ENCODE measurements at places on chromosomes 7 and 10.

GRCh38 chr7:3240826-3241430 lies 60.1 kb upstream of the SDK1 start:
- no peak for DNase-seq

DNA sequence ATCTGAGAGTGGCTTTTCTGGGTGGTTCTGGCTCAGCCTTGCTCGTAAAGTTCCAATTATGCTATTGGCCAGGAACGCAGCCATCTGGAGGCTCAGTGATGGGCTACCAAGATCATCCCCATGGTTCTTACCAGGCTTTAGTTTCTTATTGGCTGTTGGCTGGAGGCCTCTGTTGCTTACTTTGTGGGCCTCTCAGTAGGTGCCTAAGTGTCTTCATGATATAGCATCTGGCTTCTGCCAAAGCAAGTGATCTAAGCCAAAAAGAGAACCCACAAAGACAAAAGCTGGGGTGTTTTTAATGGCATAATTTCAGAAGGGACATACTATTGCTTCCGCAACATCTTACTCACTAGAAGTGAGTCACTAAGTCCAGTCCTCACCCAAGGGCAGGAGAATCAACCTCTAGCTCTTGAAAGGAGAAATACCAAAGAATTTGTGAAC lies 132.0 kb upstream of the MDFIC start:
- DNase-seq: peak; percentile 90

- DNase-seq: no peak
These were observed 80.9 kb downstream of the NT5C2 start for GRCh38 chr10:103111918-103112877.

DNA sequence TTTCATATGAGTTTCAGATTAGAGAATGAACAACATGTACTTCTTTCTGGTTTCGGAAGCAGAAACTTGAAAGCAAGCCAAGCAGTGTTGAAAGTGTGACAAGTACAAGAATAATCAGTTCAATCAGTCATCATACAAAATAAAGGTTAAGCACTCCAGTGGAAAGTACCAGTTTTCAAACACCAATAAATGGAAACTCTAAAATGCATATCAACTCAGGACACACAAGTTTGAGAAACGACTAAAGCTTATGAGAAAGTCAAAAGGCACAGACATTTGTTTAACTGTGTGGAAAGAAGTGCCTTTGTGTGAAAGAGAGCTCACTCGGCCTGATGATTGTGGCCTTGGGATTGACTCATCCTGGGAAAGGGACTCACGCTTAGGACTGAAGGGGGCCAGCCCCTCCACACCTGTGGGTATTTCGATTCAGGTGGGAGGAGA lies 60.6 kb upstream of the AKR1C1 start:
- no peak for DNase-seq

- DNase-seq: no peak
These were observed 136.8 kb upstream of the YAE1 start for GRCh38 chr7:39429421-39429820.

- DNase-seq: no peak
These were observed 8.4 kb upstream of the TMEM254 start for GRCh38 chr10:80070057-80070456.

GRCh38 chr10:102468683-102469082 lies 17.3 kb upstream of the C10orf95 start:
- no peak for DNase-seq

GRCh38 chr7:91850455-91850854 lies 30.0 kb downstream of the MTERF1 start:
- DNase-seq: peak; percentile 40

DNA sequence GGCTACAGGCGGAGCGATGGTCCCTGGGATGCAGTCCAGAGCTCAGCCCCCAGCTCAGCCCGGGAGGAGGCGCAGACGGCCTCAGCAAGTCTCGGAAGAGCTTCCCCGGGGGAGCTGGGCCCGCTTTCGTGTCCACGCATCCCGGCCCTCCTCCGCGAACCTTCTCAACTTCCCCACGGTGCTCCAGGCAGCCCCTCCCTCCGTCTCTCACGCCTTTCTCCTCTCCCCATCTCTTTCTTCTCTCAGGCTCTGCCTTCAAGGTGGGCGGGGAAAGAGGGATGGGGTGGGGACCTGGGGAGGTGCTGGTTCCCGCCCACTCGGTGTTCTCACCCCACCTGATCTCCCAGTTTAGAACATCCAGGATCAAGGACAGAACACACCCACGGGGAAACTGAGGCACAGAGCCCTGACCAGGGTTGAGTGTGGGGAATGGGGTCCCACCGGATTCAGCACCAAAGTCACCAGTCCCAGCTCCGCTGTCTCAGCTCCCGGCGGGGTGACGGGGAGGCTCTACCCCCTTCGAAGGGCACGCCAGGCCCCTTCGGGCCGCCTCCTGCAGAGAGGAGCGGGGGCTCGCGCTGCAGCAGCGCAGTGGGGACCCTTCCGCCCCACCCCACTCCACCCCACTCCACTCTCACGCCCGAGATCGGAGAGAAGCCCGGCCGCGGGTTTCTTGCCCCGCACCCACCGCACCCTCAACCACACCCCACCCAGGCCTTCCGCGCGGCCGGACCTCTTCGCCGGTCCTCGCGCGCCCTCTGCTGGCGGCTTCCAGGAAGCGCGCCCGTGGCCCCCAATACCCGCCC lies 18.2 kb downstream of the POLL start:
- DNase-seq: peak; percentile 54

DNA sequence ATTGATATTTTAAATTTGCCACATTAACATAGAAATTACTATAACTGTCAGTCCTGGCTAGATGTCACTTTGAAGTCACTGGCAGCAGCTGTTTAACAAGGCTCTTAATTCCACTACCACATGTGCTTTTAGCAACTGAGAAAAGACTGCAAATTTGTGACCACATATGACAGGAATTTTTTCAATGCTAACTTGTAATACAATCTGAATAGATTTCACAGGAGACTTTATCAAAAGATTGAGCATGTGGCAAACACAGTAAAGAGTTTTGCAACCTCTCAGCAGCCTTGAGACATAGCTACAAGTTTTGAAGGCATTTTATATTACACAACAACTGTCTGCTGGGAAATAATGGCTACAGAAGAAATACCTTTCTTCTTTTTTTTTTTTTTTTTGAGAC lies 73.0 kb downstream of the MICU1 start:
- peak; percentile 36 for DNase-seq

GRCh38 chr10:18325889-18326531 lies 185.8 kb downstream of the CACNB2 start:
- DNase-seq: no peak

DNA sequence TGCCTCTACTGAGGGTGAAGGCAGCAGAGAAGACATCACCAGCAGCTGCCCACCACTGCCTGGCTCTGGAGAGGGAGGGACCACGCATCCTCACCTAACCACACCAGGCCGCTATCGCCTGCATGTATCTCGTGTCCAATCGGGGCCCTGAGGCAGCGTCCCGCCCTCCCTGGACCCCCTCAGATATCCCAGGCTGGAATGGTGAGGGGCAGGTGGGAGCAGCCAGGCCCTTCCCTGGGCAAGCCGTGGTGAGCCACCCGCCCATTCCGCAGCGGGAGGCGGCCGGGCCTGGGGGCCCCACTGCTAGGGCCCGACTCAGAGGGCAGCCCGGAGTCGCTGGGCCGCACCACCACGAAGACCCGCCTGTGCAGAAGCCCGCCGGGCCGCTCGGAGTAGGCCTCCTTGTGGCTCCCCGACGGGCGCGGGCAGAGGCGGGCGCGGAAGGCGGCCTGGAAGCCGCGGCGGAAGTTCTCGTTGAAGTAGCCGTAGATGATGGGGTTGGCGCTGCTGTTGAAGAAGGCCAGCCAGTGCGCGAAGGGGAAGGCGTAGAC lies 21.6 kb upstream of the PPA1 start:
- no peak for DNase-seq

GRCh38 chr10:120156614-120157274 lies 264.2 kb downstream of the SEC23IP start:
- no peak for DNase-seq

GRCh38 chr7:134826105-134826504 lies 46.7 kb downstream of the CALD1 start:
- peak; percentile 87 for DNase-seq

- no peak for DNase-seq
These were observed 16.5 kb downstream of the DENND11 start for GRCh38 chr7:141685285-141686023.

DNA sequence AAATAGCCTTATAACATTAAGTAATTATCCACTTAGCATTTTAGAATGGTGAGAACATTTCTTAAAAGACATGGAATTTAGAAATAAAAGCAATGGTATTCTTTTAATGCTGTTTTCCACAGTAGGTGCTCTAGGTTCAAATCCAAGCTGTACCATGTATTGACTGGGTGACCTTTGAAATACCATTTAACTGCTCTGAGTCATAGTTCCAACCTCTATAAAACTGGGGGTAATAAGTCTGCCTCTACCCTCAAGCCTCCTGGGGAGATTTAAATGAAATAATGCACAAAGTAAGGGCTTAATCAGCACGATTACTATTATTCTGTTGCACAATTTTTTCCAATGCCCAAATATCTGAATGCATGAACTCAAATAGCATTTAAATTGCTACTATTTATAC lies 236.4 kb upstream of the CCDC6 start:
- no peak for DNase-seq

DNA sequence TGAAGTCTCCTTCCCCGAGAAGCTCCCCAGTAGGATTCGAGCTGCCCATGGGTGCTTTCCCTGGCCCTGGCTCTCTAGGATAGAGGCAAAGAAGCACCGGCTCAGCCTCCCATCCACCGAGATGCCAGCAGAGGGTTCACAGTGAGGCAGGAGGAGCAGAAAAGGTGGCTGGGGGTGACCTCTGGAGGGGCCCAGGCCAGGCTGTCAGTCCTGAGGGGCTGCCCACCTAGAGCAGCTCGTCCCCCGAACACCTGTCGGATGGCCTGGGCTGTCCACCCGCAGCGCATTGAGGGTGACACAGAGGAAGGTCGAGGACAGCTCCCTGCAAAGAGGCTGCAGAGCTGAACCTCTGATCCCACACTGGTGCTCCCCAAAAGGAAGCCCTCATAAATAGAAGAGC lies 167.2 kb upstream of the PPP2R2D start:
- no peak for DNase-seq

DNA sequence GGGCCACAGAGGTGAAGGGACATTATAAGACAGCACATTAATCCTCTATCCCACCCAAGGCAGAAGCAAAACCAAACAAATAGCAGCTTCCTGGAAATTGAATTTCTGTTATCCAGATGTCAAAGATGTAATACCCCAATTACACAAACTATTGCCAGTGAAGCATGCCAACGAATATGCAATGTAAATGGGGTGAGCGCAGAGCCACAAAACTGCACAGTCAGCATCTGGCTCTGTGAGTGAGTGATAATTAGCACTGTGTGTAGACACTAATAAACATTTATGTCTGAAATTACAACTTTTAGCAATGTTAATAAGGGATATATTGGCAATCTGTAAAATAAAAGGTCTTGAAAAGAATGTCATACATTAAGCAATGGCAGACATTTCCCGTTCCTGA lies 3.2 kb downstream of the BEND7 start:
- DNase-seq: no peak

DNA sequence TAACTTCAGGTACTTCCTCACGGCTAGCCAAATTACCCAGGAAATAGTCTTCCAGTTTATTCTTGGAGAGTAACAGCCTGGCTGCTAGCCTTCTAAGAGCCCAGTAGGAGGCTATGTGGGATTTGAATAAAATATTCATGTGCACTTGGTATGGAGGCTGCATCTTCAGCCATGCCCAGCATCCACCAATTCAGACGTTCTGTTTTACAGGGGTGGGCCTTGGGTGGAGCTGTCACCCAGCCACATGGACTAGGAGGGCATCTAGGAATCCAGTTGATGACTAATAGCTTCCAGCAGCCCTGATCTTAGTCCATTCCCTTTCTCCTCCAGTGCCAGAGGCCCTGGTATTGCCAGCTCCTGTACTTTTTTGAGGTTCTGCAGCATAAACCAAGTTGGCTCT lies 66.3 kb upstream of the ZRANB1 start:
- DNase-seq: peak; percentile 70

GRCh38 chr7:74583630-74584029 lies 73.9 kb upstream of the GTF2I start:
- DNase-seq: no peak

- peak; percentile 46 for DNase-seq
These were observed 140.7 kb upstream of the CALCR start for GRCh38 chr7:93715234-93715633.
